Right atrium auricular region (tissue), 2 donors: ENCODE measurements at places on chromosomes 6 and 20. TPM values are rescaled to one million over a fixed set of nuclear protein-coding genes. Genes with fewer than 3 reads are reported as not detected.

ELOVL2 gene
- total RNA-seq: 1.6 TPM

BPIFB1 gene
- total RNA-seq: not detected

ZNF292 gene
- 19.7 TPM for total RNA-seq

TNFRSF6B gene
- total RNA-seq: 1.2 TPM

CYP39A1 gene
- 7.0 TPM for total RNA-seq

ANKEF1 gene
- 2.6 TPM for total RNA-seq

C6orf58 gene
- not detected for total RNA-seq

MYCT1 gene
- 15.0 TPM for total RNA-seq

GLP1R gene
- 5.8 TPM for total RNA-seq

CTAGE9 gene
- total RNA-seq: not detected

CFB gene
- 126 TPM for total RNA-seq

GPR63 gene
- total RNA-seq: 0.37 TPM

CDSN gene
- not detected for total RNA-seq

FHL5 gene
- total RNA-seq: 0.35 TPM

LKAAEAR1 gene
- not detected for total RNA-seq

PLG gene
- total RNA-seq: not detected

GPR31 gene
- not detected for total RNA-seq

MMP24 gene
- 2.2 TPM for total RNA-seq

SNX9 gene
- total RNA-seq: 26.6 TPM

RIMS1 gene
- 0.55 TPM for total RNA-seq

RBM12 gene
- 18.4 TPM for total RNA-seq

DEFB132 gene
- not detected for total RNA-seq

DPPA5 gene
- not detected for total RNA-seq

EYS gene
- total RNA-seq: not detected

C6orf141 gene
- not detected for total RNA-seq

LRRC73 gene
- 0.41 TPM for total RNA-seq

GGT7 gene
- total RNA-seq: 10.3 TPM

UBE2C gene
- 4.9 TPM for total RNA-seq

TP53TG5 gene
- total RNA-seq: not detected

MUC21 gene
- total RNA-seq: not detected

HSPA1L gene
- total RNA-seq: 1.6 TPM

VIP gene
- total RNA-seq: 1.2 TPM

HSPA1A gene
- 334 TPM for total RNA-seq

GATA5 gene
- 6.9 TPM for total RNA-seq

STX7 gene
- total RNA-seq: 39.9 TPM

TXLNB gene
- 132 TPM for total RNA-seq

PLA2G7 gene
- total RNA-seq: 0.26 TPM

MOXD1 gene
- total RNA-seq: 2.5 TPM

WFDC10B gene
- total RNA-seq: not detected

PCSK2 gene
- 2.6 TPM for total RNA-seq

SLC17A9 gene
- total RNA-seq: 1.8 TPM

CDH26 gene
- 1.3 TPM for total RNA-seq
